ENCODE measurements at places on chromosomes 2 and 18. TPM values are rescaled to one million over a fixed set of nuclear protein-coding genes. Genes with fewer than 3 reads are reported as not detected.

DNA sequence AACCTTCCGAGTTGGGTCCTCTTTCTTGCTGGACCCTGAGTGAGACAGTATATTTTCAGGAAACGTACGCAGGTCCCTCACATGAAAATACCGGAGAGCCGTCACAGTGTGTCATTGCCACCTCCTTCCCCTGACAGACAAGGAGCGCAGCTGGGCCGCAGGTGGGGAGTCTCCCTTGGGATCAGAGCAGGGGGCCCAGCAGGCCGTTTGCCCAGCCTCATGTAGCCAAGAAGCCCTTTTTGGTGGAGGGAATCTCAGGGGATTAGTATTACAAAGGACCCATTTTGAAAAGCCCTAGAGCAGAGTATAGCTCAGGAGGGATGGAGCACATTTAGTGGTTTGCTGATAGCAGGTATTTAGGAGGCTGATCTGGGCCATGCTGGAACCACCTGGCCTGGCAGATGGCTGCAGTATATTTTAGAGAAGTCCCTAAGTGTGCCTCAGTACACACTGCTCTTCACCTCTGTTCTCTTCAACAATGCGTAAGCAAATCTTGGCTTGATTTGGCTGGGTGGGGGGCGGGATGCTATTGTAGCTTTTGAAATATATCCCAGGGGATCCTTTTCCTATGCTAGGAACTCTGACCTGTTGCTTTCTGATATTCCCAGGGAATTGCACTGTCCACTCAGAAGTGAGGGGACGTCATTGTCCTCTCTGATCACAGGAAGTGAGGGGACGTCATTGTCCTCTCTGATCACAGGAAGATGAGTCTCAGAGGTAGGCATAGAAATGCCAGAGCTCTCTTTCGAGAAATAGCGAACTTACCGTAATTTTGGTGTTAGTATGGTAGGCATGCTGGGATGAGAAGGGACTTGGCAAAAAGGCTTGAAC, 171.9 kb downstream of the HRH4 start:
- DNase-seq = no peak

DNA sequence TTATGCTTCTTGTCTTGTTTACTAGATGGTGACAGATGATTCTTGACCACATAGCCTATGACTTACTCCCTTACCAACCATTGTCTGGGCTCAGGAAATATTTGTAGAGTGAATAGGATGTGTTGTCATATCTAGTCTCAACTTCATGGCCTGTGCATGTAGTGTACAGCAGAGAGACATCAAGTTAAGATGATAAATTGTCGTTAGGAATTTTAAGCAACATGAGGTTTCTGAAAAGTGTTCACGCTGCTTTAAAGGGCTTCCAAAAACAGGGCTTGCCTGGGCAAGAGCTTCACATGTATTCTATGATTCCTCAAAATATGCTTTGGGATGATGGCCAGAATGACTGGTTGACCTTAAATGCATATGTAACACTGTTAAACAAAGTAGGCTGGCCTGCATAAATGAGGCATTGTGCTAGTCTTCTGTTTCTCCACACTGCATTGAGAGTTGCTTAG, 424.0 kb downstream of the RND3 start:
- DNase-seq = no peak

DNA sequence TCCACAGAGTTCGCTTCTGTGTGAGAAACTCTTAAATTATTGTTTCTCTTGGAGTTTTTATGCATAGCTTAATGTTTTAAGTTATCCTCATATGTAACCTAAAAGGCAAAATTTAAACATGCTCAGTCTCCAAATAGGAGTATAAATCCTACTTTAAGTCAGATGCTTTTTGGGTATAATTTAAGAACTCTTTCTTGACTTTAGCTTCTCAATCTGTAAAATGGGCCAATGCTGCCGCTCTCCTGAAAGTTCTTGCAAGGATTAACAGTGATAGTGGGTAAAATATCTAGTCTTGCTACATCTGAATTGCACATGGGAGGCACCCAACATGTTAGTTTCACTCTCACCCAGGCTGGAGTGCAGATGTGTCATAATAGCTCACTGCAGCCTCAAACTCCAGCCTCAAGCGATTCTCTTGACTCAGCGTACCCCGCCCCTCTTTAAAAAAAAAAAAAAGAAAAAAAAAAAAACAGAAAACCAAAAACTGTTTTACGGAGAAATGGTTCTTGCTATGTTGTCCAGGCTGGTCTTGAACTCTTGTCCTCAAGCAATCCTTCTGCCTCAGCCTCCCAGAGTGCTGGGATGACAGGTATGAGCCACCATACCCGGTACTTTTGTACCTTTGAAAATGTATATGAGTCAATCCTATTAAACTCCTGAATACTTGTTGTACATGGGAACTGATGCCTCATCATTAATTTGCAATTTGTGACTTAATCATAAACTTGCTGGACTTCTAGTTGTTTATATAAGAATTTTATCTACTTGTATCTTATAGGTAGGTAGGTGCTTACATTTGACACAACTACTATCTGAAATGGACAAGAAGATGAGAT, 1.8 kb downstream of the FBXO48 start:
- DNase-seq = no peak

- DNase-seq = peak; percentile 67
Observed at GRCh38 chr2:96251721-96252292, 14.0 kb downstream of the TMEM127 start.

GRCh38 chr2:122652670-122653069, 897.2 kb downstream of the TSN start:
- DNase-seq = no peak

DNA sequence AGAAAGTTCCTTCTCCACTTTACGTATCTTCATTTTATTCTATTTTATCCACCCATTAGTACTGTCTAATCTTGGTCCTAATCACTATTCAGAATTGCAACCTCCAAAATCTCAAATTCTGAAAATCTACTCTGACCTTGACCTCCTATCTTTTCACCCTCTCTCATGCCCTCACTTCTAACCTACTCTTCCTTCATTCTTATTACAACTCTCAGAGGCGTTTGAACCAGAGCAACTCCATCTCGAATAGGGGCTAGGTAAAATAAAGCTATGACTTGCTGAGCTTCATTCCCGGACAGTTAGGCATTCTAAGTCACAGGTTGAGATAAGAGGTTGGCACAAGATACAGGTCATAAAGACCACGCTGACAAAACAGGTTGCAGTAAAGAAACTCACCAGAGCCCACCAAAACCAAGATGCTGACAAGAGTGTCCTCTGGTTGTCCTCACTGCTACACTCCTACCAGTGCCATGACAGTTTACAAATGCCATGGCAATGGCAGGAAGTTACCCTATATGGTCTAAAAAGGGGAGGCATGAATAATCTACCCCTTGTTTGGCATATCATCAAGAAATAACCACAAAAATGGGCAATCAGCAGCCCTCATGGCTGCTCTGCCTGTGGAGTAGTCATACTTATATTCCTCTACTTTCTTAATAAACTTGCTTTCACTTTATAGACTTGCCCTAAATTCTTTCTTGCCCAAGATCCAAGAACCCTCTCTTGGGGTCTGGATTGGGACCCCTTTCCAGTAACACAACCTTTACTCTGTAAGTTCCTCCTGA, 11.4 kb downstream of the CCDC88A start:
- no peak for DNase-seq

- DNase-seq = no peak
Observed at GRCh38 chr18:48673853-48674721, 135.3 kb downstream of the CTIF start.

DNA sequence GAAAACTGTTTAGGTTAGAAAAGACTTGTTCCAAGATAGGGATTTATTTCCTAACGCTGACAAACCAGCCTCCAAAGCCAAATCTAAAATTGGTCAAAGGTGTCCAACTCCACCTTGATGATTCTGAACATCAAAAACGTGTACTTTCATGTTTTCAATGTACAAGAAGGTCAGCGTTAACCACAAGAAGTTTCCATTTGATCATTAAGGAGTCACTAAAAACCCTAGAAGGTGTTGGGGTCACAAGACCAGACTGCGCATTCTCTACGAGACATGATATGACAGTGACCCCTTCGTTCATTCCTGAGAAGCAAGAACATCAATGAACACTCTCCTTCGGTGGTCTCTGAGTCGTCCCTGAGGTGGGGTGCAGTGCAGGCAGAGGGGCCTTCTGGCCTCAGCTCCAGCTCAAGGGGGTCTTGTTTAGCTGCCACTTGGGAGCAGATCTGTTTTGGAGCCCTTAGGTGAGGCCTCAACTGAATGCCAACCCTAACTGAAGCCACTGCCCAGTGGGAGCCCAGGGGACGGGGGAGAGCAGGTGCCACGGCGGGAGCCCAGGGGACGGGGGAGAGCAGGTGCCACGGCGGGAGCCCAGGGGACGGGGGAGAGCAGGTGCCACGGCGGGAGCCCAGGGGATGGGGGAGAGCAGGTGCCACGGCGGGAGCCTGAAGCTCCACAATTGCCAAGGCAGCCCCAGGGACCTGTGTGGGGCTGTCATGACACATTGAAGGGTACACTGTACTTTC, 55.2 kb downstream of the PARD6G start:
- no peak for DNase-seq

DNA sequence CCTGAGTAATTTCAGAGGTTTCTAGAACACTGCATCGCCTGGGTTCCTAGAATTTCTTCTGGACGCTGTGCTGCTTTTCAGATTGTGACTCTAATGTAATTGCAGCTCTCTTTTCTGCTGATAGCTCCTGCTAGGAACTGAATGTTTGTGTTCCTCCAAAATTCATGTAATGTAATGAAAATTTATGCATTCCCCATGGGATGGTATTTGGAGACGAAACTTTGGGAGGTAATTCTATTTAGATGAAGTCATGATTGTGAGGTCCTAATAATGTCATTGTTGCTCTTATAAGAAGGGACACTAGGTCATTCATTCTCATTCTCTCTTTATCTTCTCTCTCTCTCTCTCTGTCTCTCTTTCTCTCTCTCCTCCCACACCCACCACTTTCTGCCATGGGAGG, 223.9 kb upstream of the DOK6 start:
- DNase-seq = no peak

Gene MFSD2B
- not detected for total RNA-seq

Gene ABCG5
- 0.66 TPM for total RNA-seq

Gene ANKRD29
- 7.8 TPM for total RNA-seq

Gene RABL2A
- 25.6 TPM for total RNA-seq

Gene FAM161A
- 9.1 TPM for total RNA-seq

All from Calu3 (cell line).